ENCODE measurements at places on chromosomes 12 and 14.

DNA sequence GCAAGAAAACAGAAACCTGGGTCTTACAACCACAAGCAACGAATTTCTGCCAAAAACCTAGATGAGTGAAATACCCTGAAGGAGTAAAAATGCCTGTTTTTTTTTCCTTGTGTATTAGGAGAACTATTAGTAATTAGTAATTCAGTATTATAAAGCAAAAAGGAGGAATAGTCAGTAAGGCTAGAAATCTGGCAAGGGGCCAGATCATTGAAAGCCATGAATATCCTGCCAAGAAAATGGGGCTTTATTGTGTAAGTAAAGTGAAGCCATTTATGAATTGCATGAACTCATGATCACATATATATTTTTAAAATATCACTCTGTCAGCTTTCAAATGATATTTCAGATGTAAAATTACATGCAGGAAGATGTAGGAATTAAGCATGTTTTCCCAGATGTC lies 57.9 kb downstream of the TXNDC16 start:
- DNase-seq, result no peak

DNA sequence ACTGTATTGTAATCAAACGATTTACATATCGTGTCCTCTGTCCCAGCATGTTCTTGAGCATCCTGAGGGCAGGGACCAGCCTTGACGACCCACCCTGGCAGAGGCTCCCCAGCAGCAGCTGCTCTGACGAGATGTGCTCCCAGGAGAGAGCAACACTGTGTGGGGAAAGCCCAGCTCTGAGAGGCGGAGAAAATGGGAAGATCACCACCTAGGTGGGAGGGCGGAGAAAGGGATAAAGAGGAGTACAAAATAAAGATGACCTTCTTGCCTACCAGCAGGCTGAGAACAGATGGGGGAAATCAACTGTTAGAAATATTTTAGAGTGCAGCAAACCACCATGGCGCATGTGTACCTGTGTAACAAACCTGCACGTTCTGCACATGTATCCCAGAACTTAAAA lies 71.5 kb upstream of the CAPRIN2 start:
- DNase-seq, result no peak

DNA sequence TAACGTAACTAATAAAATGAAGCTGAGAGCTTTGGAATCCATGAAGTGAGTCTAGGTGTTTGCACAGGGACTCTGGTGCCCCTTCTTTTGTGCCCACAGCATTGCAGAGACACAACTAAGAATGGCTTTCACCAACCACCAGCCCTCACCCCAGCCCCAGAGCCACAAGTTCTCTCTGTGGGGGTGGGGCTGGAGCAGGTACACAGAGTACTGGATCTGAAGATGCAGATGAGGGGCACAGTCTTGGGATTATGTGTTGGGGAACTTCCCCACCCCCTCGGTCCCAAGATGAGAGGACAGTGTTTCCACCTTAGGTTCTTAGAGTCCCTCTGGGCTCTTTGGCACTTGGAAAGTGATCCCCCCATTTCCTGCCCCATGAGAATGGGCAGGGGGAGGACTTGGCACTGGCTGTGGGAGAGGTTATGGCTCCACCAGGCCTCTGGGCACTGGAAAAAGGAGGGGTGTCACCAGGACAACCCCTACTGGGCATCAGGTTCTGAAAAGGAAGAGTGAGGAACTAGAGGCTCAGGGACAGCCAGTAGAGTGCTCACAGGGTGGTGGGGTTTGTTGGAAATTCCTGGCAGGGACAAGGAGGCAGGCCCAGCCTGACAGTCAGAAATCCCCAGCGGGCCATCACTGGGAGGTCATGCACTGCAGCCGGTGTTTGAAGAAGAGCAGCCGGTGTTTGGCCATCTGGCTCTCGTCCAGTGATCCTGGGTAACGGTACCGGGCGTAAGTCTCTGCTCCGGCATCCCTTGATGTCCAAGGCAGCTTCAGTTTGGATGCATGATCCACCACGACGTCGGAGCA lies 6.7 kb downstream of the B4GALNT1 start:
- DNase-seq, result no peak

DNA sequence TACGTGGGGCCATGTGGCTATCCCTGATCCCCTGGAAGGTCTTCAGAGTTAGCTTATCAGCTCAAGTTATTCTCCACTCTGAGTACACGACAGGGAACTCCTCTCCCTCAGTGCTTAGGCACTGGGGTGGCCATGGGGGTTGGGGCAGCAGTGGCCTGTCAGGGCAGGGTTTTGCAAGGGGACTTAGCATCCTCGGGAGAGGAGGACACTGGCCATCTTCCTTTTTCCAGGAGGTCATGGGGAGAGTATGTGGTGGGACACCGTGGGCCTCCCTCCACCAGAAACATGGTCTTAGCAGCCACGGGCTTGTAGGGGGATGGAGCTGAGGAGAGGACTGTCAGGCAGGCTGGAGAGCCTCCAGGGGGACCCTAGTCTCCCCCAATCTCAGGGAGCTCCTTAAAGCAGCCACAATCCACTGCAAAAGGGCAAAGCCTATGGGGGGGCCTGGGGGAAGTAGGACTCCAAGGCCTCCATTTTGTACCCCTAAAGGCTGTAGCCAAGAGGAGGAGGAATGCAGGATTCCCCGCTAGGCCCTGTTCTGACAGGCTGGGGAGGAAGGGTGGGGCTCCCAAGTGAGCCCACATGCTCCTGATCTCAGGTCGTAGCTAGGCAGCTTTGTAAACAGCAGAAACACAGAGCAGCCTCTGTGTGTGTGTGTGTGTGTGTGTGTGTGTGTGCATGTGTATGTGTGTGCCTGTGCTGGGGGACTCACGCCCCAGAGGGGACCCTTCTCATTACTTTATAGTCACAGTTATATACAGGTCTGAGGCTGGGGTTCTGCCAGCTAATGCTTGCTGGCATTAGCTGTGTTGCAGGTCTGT lies 36.6 kb downstream of the KRT80 start:
- DNase-seq, result no peak

GRCh38 chr12:101351682-101352081 lies 55.9 kb downstream of the ARL1 start:
- DNase-seq, result no peak

GRCh38 chr12:267581-268482 lies 5.2 kb upstream of the SLC6A13 start:
- no peak for DNase-seq

DNA sequence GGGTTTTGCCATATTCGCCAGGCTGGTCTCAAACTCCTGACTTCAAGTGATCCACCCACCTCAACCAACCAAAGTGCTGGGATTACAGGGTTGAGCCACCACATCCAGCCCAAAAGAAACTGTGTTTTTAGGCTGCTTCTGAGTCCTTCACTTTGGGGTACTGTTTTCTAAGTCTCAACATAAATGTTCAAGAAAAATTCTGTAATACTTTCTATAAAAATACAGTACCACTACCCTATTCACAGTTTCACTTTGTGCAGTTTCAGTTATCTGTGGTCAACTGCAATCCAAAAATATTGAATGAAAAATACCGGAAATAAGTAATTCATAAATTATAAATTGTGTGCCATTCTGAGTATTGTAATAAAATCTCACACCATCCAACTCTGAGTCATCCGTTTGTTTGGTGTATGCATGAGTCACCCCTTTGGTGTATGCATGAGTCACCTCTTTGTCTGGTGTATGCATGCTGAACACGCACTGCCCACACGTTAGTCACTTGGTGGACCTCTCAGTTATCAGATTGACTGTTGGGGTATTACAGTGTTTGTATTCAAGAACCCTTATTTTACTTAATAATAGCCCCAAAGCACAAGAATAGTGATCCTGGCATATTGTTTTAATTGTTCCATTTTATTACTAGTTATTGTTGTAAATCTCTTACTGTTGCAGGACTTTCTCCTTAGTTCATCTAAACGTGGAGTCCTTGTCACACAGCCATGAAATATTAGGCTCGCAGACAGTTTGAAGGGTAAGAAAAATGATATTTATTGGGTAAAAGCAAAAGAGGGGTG lies 190.2 kb downstream of the FSCB start:
- no peak for DNase-seq

GRCh38 chr12:120539303-120539702 lies 5.1 kb downstream of the RNF10 start:
- no peak for DNase-seq

DNA sequence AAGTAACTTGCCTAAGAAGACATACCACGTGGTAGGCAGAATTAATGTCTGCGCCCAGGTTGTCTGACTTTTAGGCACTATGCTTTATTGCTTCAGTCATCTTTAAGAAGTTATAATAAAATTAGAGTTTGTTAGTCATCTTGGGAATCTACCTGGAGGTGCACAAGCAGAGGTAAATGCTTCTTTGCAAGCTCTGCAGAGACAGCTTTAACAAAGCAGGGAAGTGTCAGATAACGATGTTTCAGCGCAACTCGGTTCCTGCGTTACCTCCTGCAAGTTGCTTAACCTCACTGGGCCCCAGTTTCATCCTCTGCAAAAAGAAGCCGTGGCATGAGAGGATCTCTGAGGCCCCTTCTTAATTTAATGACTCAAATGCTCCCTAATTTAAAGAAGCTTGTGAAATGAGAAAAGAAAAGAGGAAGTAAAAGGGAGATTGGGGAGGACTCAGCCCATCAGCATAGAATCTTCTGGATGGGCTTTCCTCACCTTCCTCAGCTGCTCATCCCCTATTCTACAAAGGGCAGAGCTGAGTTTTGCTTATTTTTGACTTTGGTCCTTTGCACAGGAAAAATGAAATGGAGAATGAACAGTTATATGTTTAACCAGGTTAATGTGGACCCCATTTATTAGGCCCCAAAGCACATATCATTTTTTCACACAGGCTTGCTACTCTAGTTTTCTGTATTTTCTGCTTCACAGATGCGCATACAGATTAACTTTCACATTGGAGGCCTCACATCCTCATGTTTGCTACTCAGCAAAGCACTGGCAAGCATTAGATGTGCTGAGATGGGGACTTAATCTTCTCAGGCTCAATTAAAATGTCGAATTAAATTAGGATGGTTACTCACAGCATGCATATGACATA lies 5.1 kb downstream of the ARHGDIB start:
- DNase-seq, result no peak
